ENCODE measurements at places on chromosomes 7 and 10. TPM values are rescaled to one million over a fixed set of nuclear protein-coding genes. Genes with fewer than 3 reads are reported as not detected.

GRCh38 chr10:113007343-113007771 lies 57.3 kb downstream of the TCF7L2 start:
- DNase-seq = no peak

DNA sequence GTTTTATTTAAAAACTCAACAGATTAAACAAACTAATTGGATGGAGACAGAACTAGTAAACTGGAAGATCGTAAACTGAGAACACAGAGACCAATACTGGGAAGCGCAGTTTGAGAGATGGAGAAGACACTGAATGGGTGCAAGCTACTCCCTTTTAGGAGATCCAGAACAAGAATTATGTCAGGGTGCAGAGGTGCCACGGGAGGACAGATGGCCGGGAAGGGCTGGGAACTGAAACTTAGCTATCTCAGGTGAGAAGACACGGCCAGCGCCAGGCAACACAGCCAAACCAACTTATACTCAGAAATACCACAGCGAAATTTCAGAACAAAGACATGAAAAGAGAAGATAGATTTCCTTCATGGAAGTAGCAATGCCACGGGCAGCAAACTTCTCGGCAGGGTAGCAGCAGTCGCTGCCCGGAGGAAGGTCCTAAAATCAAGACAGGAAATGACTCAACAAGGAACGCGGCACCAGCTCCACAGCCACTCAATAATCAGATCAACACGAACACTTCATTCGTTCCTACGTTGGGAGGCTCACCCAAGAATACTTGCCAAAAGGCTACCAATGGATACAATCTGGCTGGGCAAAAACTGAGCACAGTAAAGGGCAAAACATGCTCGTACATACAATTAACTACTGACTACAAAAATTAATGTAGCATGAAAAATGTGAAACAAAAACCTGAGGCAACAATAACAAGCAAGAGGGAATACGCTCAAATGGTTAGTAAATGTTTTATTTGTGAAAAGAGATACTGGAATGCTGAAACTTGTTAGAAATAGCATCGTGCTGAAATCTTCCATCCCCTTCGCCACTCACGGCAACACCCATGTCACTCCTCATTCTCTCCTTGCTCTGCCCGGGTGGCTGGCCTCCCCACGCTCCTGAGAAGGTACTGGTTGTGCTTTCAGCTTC lies 2.2 kb upstream of the LRRC27 start:
- DNase-seq = no peak

- no peak for DNase-seq
Measured at GRCh38 chr10:102462512-102463054, 11.2 kb upstream of the C10orf95 start.

GRCh38 chr10:47360419-47361040 lies 12.4 kb downstream of the RBP3 start:
- no peak for DNase-seq

DNA sequence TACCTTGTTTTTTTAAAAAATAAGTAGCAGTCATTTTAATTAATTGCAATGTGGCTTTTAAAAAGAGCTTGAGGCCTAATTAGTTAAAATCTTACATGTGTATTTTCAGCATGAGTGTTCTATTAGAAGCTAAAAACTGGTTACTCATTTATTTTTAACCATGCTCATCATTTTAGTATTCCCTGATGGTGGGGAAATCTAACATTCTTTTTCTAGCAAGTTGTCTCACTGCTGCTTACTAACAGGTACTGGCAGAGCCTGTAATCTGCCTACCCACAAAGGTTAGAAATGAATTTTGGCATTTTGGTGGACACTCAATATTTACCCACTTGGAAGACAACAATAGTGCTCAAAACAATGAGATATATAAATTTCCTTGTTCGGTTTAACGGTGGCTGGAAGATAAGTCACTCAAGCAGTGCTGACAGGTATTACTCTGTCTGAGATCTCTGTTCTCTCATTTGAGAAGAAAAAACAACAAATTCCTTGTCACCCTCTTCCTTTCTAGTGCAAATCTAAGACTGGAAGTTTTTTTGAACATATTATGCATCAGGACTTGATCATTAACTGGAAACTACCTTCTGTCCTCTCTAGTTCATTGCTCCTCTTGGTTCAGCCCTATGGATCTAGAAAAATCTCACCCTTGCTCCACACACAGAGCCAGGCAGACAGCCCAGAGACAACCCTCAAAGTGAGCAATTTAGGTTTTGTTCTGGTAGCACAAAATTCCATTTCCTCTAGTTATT lies 83.3 kb downstream of the VWDE start:
- DNase-seq = no peak

- DNase-seq = no peak
Measured at GRCh38 chr10:78752221-78752620, 316.5 kb upstream of the ZMIZ1 start.

LRRC4 gene
- not detected for total RNA-seq

- DNase-seq = no peak
Measured at GRCh38 chr7:131047651-131048304, 279.9 kb upstream of the MKLN1 start.

DNA sequence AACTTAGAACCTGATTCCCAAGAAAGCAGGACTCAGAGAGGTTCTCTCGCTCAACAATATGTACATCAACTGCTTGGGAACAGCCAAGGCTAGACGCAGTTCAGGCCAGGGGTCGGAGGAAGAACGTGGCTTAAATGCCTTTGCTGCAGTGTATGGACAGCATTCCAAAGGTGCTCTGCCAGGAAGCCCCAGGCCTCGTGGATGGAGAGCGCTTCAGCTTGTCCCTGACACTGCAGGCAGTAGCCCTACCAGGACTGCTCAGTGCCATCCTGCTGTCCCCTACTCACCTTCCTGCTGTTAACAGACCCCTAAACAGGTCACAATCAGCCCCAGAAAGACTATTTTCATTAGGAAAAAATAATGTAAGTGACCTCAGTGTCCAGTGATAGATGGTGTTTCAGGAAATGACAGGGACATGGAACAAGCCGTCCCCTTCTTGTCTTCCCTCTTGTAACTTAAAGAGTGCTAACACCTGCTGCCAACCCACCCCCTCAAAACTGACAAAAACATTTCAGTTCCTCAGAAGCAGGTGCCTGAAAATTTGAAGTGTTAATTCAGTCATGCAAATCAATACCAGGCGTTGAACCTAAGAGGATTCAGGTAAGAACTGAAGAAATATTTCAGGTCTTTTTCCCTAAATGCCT lies 16.5 kb downstream of the CREB3L2 start:
- peak; percentile 69 for DNase-seq

SORBS1 gene
- 0.56 TPM for total RNA-seq

- no peak for DNase-seq
Measured at GRCh38 chr7:41052736-41053135, 650.2 kb downstream of the INHBA start.

GRCh38 chr10:66737241-66737640 lies 188.6 kb upstream of the LRRTM3 start:
- DNase-seq = no peak

DNA sequence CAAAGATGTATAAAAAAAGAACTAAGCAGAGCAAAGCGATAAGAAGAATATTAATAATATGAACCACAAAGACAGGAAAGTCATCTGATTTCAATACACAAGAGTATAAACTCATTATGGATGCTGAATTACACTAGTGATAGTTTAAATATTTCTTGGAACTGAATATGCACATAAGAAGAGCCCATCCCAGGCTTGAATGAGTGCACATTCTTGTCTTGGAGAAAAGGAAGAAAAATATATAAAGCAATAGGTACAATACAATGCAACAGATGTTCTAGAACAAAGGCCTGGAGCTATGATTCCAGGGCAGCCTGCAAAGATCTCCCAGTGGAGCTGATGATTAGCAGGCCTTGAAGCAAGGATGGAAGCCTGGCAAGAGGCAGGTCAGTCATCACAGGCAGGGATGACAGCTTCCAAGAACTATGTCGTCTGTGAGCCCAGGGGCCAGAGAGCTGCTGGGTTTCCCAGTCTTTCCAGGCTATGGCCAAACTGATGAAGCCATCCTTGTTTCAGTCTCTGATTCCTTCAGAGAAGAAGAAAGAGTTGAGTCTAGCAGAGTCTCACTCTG lies 277.6 kb downstream of the KCNMA1 start:
- DNase-seq = no peak

PLOD3 gene
- total RNA-seq = 25.0 TPM

DNA sequence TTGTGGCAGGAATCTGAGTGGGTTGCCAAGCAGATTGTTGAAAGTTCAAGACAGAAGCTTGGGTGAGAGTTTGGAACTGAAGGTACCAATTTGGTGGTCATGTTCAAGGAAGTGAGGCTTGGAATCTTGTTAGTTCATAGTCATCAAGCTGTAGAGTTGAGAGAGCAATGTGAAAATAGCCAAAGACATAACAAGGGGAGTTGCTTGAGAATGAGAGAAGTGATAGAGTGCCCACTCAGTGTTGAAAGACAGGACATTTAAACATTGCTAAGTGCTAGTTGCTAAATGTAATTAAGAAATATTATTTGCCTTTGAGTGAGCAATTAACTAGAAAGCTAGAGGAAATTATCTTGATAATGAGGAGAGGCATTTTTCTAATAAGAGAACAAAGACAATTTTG lies 17.0 kb downstream of the ITGB8 start:
- no peak for DNase-seq

DNA sequence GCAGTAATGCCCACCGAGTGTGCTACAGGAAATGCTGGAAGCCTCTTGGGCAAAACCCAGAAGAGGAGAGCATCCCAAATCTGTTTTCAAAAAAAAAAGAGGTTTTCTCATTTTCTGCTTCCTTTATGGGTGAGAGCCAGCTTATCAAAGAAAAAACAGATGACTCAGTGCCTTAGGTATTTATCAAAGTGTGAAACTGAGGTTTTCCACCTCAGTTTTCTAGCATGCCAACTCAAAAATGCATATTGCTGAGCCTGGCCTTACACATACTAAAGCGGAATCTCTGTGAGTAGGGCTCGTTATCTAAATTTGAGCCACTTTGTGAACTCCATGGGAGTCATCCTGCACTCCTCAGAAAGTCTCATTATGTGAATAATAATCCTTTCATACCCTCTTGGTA lies 705.1 kb downstream of the SUGCT start:
- no peak for DNase-seq

DNA sequence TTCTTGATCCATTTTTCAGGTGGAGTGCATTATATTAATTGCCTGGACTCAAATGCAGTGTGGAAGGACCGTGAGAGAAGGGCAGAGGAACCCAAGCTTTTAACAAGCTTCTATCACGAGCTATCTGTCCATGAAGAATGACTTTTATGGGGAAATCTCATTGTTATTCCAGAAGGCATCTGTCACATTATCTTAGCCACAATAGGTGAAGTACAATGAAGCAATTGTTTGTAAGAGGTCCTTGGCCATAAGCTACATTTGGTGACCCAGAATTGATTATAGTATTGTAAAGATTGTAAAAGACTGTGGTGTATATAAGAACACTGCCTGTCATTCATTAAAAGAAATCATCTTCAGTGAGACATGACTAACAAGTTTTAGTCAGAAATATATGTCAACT lies 58.6 kb upstream of the RELN start:
- no peak for DNase-seq

DNA sequence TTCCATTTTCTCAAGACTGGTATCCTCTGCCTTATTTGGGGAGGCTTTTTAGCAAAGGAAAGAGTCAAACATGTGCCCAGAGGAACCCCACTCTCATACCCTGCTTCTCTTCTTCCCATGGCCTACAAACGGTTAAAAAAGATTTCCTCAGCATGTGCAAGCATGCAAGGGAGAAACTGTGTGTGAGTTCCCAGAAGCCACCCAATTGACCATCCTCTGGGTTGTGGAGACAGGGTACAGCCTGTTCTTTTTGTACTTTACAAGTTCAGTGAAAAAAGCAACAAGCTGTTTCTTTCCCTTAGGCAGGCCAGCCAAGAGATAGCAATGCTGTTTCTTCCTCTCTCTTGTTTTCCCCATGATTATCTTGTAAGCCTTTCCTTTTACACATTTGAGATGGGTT lies 68.8 kb upstream of the MTPN start:
- DNase-seq = no peak

DNA sequence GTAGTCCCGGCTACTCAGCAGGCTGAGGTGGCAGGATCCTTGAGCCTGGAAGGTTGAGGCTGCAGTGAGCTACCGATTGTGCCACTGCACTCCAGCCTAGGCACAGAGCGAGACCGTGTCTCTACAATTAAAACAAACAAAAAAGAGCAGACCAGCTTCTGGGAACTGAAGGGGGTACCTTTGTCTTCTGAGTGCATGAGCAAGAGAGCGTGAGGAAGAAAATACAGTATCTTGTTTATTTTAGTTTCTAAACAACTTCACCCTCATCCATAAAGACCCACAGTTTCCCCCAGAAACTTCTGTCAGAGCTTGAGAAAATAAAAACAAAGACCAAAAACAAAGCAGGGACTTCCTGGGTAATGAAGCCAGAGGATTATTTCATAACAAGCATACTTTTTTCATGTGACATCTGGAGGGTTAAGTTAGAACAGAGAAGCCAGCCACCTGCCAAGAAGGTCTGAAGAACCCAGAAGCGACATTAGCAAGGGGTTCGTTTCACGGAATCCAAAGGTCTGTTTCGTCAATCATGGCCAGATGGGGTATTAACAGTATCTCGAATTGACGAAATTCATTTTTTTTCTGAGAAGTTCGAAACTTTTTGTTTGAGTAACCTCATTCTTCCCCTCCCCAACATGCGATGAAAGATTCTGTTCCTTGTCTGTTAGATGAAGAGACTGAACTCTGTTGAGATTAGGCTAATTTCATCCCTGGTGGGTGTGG lies 10.2 kb upstream of the IL2RA start:
- no peak for DNase-seq

BICC1 gene
- 0.08 TPM for total RNA-seq

DNA sequence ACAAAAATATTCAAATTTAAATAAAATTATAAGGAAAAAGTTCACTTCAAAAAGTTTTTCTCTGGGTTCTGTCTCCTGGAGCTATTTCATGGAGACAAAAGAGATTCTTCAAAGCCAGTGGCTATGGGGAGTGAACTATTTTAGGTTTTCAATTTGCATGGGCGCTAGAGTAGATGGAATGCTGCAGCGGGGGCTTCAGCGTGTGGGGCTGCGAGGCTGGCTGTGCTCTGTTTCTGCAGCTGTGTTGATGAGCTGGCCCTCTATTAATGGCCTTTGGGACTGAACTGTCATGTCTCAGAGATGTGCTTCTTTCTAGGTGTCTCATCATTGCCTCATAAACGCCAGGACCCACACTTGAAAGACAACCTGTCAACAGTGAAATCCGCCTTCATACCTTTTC lies 108.4 kb upstream of the NPY start:
- no peak for DNase-seq

GRCh38 chr10:61967298-61967697 lies 65.8 kb downstream of the ARID5B start:
- DNase-seq = no peak

MRLN gene
- total RNA-seq = not detected

GRCh38 chr10:85188770-85189484 lies 860.5 kb downstream of the CCSER2 start:
- DNase-seq = no peak

METTL2B gene
- total RNA-seq = 28.1 TPM

GRCh38 chr10:102313221-102313896 lies 68.0 kb downstream of the GBF1 start:
- no peak for DNase-seq

Data from GM12878 (cell line).